Daoy (cell line): ENCODE measurements at places on chromosomes 4 and X. TPM values are rescaled to one million over a fixed set of nuclear protein-coding genes. Genes with fewer than 3 reads are reported as not detected.

The AKAP14 gene
- total RNA-seq: not detected in 2 replicates

The ERVMER34-1 gene
- not detected in 2 replicates for total RNA-seq

The KLB gene
- total RNA-seq: not detected in 2 replicates

The CFAP47 gene
- total RNA-seq: 0.06 and 0.17 TPM in 2 replicates

The KIF4A gene
- total RNA-seq: 53.5 and 59.6 TPM in 2 replicates

The PCDH11X gene
- total RNA-seq: not detected in 2 replicates

The USP17L12 gene
- total RNA-seq: not detected in 2 replicates

The MAML3 gene
- total RNA-seq: 2.1 and 2.7 TPM in 2 replicates

The INPP4B gene
- 6.9 and 9.3 TPM in 2 replicates for total RNA-seq

The PF4V1 gene
- total RNA-seq: not detected in 2 replicates

The SH3RF1 gene
- 4.9 and 8.1 TPM in 2 replicates for total RNA-seq

The TCEAL5 gene
- not detected in 2 replicates for total RNA-seq

The CENPVL3 gene
- total RNA-seq: 4.0 and 8.2 TPM in 2 replicates

The BOD1L1 gene
- 14.6 and 17.5 TPM in 2 replicates for total RNA-seq

The ZNF157 gene
- total RNA-seq: 0.06 TPM in 1 of 2 replicates, not detected in the other

The DCHS2 gene
- total RNA-seq: 0.15 and 0.40 TPM in 2 replicates

The TNIP3 gene
- total RNA-seq: 0.06 and 1.6 TPM in 2 replicates

The RADX gene
- not detected in 2 replicates for total RNA-seq

The NSG1 gene
- 4.4 and 10.2 TPM in 2 replicates for total RNA-seq

The MTNR1A gene
- total RNA-seq: not detected in 2 replicates

The NAP1L3 gene
- 10.2 and 19.1 TPM in 2 replicates for total RNA-seq

The OTUD6A gene
- total RNA-seq: not detected in 2 replicates

The FAM9A gene
- not detected in 2 replicates for total RNA-seq

The GLRA2 gene
- total RNA-seq: not detected in 2 replicates

The NXF2B gene
- 1.9 TPM in 1 of 2 replicates, not detected in the other for total RNA-seq

The RNF150 gene
- 1.9 and 2.4 TPM in 2 replicates for total RNA-seq

The CSAG3 gene
- total RNA-seq: 0.21 and 2.2 TPM in 2 replicates

The MXRA5 gene
- 0.21 and 0.51 TPM in 2 replicates for total RNA-seq

The TMPRSS11B gene
- total RNA-seq: not detected in 2 replicates

The SPOCK3 gene
- total RNA-seq: not detected in 2 replicates

The SHROOM2 gene
- 6.1 and 8.5 TPM in 2 replicates for total RNA-seq

The C4orf46 gene
- 10.2 and 10.6 TPM in 2 replicates for total RNA-seq

The NLRP2B gene
- not detected in 2 replicates for total RNA-seq

The PAGE1 gene
- 22.4 and 35.4 TPM in 2 replicates for total RNA-seq
